ENCODE measurements at places on chromosomes 6 and 20.

DNA sequence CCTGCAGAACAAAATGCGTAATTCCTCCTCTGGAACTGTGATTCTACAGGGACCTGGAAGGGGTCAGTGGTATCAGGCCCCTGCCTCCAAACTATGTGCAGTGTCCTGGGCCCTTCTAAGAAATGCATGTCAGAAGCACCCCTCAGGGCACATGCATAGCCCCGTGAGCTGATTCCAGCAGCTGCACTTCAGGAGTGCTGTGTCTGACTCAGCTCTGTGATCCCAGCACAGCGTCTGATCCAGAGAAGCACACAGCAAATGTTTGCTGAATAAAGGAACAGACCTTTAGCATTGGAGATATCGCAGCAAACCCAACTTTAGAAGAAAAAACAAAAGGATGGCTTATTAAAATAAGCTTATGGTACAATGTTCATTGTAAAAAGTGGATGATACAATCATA lies 15.8 kb upstream of the MAFB start:
- no peak for DNase-seq

- DNase-seq, result no peak
These were observed 10.1 kb downstream of the CRYBG1 start for GRCh38 chr6:106370639-106371038.

- no peak for DNase-seq
These were observed 47.5 kb downstream of the MDFI start for GRCh38 chr6:41685641-41686380.

DNA sequence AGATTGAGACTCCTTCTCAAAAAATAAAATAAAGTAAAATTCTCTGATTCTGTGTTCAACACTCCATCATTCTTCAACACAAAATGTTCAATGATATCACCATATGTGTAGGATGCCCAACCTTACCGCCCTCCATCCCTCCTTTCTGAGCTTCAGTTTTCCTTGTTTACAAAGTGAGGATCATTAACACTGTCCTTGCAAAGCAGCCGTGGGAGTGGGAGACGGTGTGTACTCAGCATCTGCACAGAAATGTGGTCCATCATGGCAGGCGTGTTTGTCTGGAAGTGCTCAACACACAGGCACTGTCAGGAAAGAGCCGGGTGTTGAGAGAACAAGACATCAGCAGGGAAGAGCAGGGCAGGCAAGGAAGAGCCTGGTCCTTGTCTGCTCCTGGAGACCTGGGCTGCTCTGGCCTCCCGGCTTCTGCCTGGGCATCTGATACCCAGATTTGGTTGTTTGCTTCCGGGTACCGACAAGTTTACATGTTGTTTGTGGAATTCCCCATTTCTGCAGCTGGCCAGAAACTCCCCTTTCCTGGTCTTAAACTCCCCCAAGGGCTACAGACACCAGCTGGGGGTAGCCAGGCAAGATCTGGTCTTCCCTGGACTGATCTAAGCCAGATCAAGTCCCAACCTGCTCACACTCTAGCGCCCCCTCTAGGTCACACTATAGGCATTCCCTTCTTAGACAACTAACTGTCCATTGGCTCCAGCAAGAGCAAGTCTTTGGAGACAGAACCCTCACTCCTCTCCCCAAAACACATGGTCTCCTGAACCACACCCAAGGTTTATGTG lies 26.7 kb upstream of the TTPAL start:
- no peak for DNase-seq

Measured in NK-92 treated with Interleukin-12 subunit alpha and Interleukin-12 subunit beta, amount 100 ng/mL, for 24 hours (cell line).